ENCODE measurements at places on chromosomes 7 and 10.

DNA sequence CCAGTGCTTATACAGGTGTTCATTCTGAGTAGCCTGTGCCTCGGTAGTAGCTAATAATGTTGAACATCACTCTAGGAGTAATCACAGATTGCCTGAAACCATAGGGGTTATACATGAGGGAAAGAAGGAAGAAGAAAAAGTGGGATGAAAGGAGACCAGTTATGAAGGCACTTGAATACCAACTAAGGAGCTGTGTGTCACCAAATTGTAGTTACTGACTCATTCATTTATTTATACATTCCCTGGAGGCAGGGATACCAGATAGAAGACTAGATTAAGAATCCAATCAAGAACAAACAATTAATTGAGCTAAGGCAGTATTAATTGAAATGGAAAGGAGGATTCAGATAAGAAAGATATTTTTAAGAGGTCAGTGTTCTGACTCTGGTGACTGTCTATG, 129.6 kb upstream of the PRPS1L1 start:
- no peak for DNase-seq

GRCh38 chr10:44520651-44521050, 135.8 kb upstream of the CXCL12 start:
- no peak for DNase-seq

DNA sequence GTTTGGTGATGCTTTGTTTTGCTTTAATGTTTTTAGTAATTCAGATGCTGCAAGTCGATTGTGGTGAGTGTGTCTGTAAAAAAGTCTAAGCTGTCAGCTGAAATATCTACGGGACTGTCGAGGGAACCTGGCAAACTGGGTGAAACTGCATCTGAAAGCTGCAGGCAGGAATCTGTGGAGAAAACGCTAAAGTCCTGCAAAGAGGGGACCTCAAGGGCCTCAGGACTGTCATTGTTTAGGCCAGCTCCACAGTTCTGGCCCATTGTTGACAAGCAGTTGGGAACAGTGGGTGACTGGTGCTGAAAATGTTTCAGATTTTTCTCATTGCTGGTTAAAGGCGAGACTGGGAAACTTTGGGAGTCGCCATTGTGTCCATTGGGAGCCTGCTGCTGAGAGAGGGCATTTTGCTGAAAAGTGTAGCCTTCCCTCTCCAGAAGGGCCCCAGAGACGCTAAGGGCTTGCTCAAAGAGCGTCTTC, 1.8 kb downstream of the HOXA2 start:
- DNase-seq: no peak

DNA sequence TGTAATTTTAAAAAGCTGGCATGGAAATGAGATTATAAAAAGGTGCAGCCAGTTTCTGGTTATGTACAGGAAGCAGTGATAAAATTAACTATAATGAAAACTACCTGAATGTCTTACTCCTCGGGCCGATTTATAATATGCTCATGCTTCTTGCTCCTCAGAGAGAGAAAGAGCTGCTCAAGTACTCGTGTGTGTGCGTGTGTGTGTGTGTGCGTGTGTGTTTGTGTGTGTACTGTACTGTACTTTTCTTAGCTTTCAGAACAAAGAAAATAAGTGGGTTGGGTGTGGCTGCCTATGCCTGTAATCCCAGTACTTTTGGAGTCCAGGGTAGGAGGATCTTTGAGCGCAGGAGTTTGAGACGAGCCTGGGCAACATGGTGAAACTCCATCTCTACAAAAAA, 96.6 kb upstream of the NMT2 start:
- DNase-seq: no peak

- DNase-seq: no peak
Measured at GRCh38 chr7:127652333-127653248, 597 bp downstream of the SND1 start.

DNA sequence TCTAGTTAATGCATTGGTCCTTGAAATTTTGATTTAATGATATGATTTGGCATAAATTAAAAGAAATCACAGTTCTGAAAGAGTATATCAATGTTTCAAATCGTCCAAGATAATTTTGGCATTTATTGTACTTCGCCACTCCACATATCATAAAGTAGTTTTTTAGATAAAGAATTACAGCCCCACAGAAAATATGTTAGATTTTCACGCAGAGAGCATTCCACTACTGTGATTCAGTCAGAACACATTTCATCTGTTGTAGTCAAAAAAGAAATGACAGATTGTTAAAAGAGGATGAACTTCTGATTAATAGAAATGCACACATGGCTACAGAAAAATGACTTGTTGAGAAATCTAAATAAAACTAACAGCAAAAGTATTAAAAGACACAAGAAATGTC, 1063.5 kb upstream of the LRRN3 start:
- DNase-seq: no peak

- peak; percentile 98 for DNase-seq
Measured at GRCh38 chr7:16933296-16934279, 51.8 kb upstream of the AGR3 start.

DNA sequence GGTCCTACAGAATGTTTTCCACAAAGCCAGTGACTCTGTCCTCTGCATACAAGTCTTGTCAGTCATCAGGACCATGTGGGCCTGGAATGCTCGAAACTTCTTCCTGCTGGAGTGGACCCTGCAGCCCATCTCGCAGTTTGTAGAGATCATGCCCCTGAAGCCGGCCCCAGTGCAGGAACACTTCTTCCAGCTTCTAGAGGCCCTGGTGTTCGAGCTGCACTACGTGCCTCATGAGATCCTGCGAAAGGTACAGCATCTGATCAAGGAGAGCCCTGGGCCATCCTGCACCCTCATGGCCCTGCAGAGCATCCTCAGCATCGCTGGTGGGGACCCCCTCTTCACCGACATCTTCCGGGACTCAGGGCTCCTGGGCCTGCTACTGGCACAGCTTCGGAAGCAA, 46.5 kb downstream of the WDFY4 start:
- no peak for DNase-seq

GRCh38 chr10:97713826-97714400, 383 bp downstream of the MARVELD1 start:
- peak; percentile 57 for DNase-seq

GRCh38 chr10:44571701-44572100, 186.8 kb upstream of the CXCL12 start:
- no peak for DNase-seq

DNA sequence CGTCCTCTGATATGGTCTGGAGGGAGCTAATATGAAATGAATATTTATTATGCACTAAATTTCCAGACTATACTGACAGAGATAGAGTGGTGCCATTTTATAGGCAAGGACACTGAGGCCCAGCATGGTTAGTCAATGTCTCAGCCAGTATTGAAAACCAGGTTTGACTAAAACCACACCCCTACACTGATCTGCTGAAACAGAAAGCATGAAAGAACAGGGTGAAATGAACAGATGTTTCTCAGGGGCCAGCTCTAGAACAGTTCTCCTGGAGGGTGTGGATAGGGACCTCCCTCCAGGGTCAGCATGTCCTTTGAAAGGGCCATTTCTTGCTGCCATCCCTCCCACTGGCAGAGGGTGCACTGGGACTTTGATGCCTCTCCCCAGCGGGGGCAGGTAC, 700.5 kb downstream of the GRID1 start:
- DNase-seq: no peak

- DNase-seq: no peak
Measured at GRCh38 chr7:4841007-4841784, 20.6 kb downstream of the PAPOLB start.

DNA sequence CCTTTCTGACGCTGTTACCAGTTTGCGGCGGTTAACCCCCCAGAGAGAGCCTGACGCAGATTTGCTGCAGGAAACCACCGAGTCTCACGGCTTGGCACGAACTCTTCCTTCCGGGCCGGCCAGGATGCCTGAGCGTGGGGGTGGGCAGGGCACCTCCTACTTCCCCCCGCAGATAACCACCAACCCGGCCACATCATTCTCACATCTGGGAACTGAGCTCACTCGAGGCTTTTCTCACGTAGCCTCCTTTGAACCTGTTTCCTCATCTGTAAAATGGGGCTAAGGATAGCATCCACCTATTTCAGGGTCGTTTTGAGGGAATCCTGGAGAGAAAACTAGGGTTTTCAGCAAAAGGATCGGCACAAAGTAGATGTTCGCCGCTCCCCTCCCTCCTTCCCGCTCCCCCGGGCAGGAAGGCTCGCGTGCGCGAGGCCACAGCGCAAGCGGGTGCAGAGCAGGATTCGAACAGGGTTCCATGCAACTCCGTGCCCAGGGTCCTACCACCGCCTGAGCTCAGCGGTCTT, 23.6 kb downstream of the DDIT4 start:
- DNase-seq: peak; percentile 95

- no peak for DNase-seq
Measured at GRCh38 chr7:45920502-45921380, at the start of gene IGFBP3. Gene IGFBP3 (minus strand): TSS chr7:45921272. CDS start chr7:45921140, 132 bp downstream.

DNA sequence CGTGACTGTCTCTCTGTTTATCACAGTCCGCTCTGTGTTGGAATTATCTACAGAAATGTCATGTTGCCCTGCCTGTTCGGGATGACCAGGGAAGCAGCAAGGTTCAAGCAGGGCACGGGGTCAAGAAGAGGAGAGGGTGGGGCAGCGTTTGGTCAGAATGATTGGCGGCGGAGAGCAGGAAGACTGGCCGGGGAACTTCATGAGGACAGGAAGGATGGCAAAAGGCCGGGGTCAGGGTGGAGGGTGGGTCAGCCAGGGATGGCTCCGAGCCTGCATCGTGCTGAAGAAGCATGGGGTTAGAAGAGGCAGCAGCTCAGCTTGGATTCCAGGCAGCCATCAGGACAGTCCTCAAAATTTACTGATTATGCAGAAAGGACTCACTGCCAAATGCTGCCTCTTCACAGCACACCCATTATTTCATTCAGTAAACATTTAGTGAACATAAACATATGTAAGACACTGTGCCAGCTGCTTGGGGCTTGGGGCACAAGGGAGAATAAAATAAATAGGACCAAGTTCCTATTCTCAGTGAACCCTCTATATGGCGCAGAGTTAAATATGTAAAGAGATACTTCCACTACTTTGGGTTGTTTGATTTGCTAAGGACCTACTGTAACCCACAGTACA, 42.8 kb downstream of the WNT2 start:
- no peak for DNase-seq

GRCh38 chr7:121544726-121545125, 148.6 kb upstream of the FAM3C start:
- DNase-seq: peak; percentile 35

GRCh38 chr7:130904792-130905191, 170.8 kb upstream of the KLF14 start:
- no peak for DNase-seq

DNA sequence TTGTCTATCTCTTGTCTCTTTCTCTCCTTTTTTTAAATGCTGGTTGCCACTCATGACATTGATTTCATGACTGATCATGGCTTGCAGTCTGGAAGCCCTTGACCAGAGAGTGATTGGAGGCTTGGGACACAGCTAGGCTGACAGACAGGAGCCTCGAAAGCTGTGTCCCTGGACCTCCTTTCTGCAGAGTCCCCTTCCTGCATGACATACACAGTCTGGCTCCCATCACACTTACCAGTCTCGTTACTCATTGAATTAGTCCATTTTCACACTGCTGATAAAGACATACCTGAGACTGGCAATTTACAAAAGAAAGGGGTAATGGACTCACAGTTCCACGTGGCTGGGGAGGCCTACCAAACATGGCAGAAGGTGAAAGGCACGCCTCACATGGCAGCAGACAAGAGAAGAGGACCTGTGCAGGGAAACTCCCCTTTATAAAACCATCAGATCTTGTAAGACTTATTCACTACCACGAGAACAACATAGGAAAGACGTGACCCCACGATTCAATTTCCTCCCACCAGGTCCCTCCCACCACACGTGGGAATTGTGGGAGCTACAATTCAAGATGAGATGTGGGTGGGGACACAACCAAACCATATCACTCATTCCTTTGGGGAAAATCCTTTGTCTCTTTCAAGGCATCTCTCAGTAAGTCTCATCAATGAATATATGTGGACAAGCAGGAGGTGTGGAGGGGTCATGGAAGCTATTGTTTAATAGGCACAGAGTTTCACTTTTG, 102.3 kb downstream of the TBXAS1 start:
- no peak for DNase-seq

DNA sequence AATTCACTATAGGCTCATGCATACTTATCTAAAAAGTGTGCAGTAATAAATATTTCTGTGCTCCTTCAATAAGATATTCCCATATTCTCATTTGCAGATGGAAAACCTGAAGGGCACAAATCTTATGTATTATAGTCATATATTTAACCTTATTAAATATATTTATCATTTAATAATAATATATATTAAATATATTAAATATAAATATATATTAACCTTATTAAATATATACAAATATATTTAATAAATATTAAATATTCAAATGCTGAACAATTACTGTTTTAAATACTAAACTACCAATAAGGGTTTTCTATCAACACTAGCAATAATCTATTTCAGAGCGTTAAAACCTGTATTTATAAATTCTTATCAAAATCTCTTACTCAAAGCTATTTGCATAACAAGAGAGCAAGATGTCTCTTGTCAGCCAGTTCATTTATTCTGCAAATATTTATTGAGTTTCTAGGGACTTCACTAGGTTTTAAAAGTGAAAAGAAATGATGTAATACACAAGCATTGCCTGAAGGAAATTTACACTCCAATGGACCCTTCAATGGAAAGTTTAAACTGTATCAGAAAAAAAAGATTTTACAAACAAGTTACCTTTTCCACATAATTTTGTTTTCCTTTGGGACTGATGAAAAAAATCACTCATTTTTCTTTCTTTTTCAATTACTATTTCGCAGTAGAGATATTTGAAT, 159.2 kb downstream of the AGMO start:
- DNase-seq: no peak

- no peak for DNase-seq
Measured at GRCh38 chr10:87794285-87794684, 23.7 kb downstream of the ATAD1 start.

DNA sequence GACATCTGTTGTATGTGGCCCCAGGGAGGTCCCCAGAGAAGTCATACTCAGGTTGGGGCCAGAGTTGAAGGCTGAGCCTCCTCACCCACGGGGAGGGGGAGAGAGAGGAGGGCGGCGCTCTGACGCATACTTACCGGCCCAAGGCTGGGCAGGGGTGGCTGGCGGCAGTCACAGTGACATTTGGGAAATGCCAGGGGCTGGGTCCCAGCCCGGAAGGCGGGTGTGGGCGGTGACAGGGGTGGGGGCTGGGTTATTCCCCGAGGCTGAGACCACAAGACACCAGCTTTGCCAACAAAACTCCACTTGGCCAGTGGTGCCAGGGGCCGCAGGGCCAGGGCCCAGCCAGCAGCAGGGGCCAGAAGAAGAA, 41.1 kb downstream of the RASGEF1A start:
- DNase-seq: no peak

DNA sequence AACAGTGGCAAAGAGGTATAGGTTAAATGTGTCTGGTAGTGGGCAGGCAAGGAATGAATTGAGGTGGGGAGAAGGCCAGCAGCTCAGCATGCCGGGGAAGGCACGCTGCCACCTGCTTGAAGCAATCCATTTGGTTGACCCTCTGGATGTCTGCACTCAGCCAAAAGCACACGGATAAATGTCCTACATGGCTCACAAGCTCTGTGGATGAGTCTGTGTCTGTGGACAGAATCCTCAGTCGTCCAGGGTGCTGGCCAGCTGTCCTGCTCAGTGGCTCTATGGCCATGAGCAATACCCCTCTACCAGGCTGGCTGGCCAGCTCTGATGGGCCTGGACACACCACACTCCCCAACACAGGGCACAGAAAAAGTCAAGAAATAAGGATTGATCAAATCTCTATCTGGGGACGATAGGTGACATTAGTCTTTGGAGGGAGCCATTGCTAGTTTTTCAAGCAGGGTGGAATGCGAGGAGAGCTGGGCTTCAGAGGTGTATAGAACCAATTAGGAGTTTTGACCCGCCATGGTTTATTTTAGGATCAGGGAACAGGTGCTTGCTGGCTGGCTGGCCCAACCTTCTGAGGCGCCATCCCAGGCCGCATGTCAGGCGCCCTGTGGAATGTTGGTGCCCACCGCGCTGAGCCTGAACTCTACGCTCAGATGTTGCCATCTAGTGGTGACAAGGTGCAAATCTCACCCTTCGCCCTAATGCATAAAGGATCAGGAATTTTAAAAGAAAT, 493.4 kb downstream of the TNS3 start:
- DNase-seq: no peak
